HepG2 (cell line): ENCODE measurements at places on chromosomes 11 and 22.

- DNase-seq, result no peak
These were observed 13.7 kb downstream of the PAX6 start for GRCh38 chr11:31797190-31798056.

GRCh38 chr22:41435560-41435959 lies 11.0 kb downstream of the TOB2 start:
- no peak for DNase-seq

DNA sequence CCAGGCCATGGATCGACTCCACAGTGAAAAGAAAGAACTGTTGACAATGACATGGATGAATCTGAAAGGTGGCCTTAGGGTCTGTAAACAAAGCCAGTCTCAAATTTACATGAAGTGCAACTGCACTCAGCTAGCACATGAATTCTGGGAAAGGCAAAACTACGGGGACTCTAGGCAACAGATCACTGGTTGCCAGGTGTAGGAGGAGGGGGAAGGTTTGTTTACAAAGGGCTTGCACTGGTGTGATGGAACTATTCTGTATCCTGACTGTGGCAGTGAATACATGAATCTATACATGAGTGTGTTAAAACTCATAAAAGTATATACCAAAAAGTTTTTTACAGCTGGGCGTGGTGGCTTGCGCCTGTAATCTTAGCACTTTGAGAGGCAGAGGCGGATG lies 27.3 kb downstream of the ALX4 start:
- no peak for DNase-seq

DNA sequence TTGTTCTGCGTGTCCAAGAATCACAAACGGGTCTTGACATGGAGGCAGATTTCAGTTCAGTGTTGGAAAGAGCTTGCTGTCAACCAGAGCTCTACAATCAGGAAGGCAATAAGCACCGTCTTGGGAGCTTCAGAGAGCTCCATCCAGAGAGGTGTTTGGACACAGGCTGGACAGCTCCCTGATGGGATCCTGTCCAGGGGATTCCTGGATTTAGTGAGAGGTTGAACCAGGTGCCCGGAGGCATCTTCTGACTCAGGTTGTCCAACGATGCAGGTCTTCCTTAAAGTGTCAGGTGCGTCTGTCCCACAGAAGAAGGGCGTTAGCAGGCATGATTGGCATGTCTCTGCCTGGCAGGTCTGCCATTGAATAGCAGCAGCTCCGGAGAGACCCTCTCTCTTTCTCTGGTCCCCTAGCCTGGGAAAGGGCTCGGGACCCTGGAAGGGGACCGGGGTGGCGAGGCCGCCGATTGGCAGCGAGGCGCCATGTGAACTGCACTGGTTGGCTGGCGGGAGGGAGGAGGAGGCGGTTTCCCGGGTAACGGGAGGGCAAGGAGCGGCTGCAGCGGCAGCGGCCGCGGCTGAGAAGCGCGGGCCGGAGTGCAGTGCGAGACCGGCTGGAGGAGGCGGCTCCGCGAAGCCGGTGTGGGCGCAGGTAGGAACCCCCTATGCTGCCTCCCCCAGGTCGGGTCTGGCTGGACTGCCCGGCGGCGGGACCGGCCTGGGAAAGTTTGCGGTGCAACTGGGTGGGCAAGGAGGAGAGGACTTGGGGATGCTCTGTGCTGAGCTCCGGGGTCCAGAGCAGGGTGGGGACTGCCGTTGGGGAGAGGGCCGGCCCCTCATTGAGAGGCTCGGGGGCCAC lies 104.1 kb upstream of the E2F8 start:
- no peak for DNase-seq

DNA sequence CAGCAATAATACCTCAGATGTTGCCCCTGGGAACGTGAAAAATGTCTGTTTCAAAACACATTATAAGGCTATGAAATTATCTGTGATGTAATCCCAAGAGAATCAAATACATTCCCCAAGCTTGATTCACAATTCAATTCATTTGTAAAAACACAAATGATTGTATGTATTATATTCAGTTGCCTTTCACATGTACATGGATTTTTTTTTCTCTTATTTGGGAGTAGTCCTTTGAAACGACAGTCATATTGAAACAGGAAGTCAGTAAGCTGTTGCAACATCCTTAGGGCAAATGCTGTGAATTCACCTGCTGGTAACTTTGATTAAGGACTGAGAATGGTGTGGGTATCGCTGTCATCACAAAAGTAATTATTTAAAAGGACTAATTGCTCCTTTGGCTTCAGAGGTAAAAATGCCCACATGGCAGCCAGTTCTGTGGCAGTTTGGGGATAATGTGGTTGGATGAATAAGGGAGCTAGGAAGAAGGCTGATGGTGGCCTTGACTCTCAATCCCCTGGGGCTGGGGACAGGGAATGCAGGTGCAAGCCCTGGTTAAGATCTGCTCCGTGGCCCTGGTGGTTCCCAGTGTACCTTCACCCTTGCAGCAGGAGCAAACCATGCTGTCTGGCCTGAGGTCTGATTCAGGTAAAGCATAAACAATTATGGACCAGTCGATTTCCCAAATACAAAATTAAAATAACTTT lies 13.2 kb downstream of the EHF start:
- peak; percentile 45 for DNase-seq

DNA sequence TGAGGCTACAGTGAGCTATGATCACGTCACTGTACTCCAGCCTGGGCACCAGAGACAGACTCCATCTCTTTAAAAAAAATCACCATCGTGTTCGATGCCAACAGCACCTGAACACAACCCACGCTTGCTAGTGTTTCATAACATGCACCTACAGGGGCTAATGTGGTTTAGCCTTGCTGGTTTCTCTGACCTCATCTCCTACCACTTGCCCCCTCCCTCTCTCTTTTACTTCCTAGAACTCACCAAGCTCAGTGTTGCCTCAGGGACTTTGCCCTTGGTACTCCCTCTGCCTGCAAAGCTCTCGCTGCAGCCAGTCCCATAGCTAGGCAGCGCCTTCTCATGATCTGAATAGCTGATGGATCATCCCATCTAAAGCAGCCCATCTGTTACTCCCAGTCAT lies 99.8 kb downstream of the FBXO7 start:
- DNase-seq, result peak; percentile 70

GRCh38 chr11:94602430-94603372 lies 35.5 kb downstream of the PIWIL4 start:
- DNase-seq, result peak; percentile 66

GRCh38 chr11:36156817-36157519 lies 132.3 kb downstream of the COMMD9 start:
- DNase-seq, result no peak

GRCh38 chr22:32832174-32832573 lies 30.7 kb downstream of the TIMP3 start:
- no peak for DNase-seq

GRCh38 chr22:26485013-26485412 lies 1.3 kb downstream of the SRRD start:
- DNase-seq, result no peak

- no peak for DNase-seq
These were observed 50.7 kb upstream of the RAPSN start for GRCh38 chr11:47499614-47500013.

DNA sequence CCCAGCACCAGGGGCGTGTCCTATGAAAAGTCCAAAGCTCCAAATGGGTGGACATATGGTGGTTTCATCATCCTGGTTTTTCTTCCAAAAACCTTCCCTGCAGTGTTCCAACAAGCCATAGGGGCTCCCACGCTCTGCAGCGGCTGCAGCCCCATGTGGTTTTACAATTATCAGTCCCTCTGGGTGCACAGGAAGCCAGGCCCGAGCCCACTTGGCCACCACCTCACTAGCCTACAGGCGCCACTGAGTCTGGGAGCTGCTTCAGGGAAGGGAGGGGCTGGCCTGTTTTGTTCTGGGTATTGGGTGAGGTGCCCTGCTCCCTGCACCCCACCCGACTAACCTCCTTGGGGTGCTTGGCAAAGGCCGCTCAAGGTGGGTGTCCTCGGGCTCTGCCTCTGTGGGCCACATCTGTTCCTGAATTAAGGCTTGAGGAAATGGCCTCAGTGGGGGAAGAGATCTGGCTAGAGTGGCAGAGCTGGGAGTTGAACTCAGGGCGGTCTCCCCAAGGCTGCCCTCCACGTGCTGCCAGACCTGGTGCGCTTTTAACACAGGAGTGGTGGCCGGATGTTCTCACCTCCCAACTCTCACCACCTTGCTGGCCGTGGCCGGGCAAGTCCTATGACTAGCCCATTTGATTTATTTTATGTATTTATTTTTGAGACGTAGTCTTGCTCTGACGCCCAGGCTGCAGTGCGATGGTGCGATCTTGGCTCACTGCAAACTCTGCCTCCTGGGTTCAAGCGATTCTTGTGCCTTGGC lies 5.3 kb upstream of the CDC42BPG start:
- DNase-seq, result no peak

- DNase-seq, result no peak
These were observed 16.7 kb upstream of the TMPRSS4 start for GRCh38 chr11:118060081-118060661.

- DNase-seq, result no peak
These were observed 37.3 kb upstream of the COMT start for GRCh38 chr22:19904174-19904856.

GRCh38 chr11:126310992-126311310 lies 7.1 kb downstream of the DCPS start:
- DNase-seq, result no peak

DNA sequence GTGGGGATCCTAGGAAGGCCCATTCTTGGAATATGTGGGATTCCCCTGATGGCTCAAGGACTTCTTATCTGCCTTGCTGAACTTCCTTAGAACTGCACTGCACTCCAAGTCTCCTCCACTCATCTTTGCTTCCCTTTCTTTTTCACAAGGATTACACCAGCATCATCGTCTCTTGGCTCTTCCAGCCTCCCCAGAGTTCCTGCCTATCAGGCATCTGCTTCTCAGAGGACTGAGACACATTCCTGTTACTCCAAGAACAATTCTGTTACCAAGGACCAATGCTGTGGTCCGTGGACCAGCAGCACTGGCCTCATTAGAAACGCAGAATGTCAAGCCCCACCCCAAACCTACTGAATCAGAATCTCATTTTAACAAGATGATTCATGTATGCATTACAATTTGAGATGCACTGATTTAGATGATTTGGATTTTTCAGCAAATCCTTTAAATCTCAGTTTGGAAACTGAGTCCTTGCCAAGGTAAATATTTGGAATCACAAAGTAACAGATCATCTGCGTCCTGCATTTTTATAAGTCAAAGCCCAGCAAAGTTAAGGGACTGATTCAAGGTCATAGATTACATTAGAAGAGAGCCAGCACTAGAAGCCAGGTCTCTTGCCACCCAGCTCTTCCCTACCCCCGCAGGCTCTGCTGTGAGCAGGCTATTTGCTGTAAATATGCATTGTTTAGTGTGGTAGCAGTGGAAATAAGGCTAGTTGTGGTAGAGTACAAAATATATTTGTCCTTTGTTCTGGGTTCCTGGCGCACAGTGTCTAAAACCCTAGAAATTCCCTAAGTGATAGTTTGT lies 110.9 kb downstream of the SWAP70 start:
- no peak for DNase-seq

GRCh38 chr11:4862447-4863236 lies 13.6 kb upstream of the OR51S1 start:
- no peak for DNase-seq

DNA sequence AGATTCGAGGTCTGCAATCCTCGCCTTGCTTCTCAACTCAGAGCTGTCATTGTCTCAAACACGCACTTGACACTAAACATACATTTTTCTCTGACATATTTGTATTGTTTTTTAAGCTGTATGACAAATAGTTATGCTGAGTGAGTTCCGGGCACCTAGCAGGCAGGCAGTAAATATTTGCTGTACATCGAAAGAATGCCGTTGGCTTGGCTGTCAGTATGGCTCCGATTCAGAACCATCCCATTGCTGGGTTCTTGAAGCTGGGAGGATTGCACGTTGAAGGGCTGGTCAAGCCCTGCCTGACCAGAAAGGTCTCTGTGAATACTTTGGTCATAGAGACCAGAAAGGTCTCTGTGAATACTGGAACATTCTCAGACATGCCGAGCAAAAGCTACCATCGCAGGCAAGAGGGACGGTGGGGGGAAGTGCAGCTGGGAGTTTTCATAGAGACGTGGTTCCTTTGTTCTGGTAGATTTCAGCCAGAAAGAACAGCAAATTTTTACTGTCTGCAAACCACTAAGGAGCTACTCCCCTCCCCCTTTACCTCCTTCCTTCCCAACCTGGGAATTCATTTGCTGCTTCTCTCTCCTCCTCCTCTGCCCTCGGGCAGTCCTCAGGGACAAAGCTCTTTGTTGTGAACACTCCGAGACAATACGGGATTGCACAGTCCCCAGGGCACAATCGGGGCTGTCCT lies 202.2 kb upstream of the SORL1-AS1 start:
- DNase-seq, result peak; percentile 51

GRCh38 chr11:73969991-73970800 lies 12.4 kb downstream of the UCP2 start:
- no peak for DNase-seq

- DNase-seq, result no peak
These were observed 91.7 kb upstream of the CSNK2A3 start for GRCh38 chr11:11444804-11445131.

- no peak for DNase-seq
These were observed 64.3 kb upstream of the PPARA start for GRCh38 chr22:46085828-46086576.

- DNase-seq, result peak; percentile 42
These were observed 9.4 kb downstream of the PGM2L1 start for GRCh38 chr11:74388678-74389327.

- no peak for DNase-seq
These were observed 44.6 kb downstream of the PHF21B start for GRCh38 chr22:44965171-44965570.

DNA sequence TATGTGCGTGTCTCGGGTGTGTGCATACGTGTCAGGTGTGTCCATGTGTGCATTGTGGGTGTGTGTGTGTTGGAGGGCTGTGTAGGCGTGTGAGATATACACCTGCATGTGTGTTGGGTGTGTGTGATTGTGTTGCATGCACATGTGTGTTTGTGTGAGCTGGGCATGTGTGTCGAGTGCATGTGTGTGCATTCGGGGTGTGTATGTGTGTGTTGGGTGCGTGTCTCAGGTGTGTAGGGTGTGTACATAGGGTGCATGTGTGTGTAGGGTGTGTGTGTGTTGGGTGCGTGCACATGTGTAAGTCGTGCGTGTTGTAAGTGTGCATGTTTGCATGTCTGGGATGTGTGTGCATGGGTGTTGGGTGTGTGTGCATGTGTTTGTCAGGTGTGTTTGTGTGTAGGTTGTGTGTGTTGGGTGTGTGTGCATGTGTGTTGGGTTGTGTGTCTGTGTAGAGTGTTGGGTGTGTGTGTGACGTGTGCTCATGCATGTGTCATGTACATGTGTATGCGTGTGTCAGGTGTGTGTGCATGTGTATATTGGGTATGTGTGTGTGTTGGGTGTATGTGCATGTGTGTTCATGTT lies 4.1 kb downstream of the MUC6 start:
- DNase-seq, result no peak
